ENCODE measurements at places on chromosomes 5 and 9.

DNA sequence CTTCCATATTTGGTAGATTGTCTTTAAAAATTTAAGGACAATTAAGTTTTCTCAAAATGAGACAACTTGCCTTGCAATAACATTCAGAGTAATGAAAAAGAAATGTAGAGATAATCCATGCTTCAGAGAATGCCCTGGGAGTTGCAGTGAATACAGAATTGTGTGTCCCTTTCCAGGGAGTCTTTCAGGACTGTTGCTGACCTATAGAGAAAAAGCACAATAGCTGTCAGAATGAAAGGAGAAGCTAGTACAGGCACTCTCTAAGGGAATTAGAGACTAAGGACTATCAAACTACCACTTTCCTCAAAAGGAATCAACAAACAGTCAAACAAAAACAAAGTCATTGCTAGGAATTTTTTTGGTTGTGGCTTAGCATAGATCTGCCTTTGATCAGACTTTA, 93.0 kb downstream of the CCDC192 start:
- H3K4me3 ChIP-seq = no peak overlapping the region
- H3K27me3 ChIP-seq = no peaks in the 10 kb centered on the region
- no peaks in the 10 kb centered on the region for H3K4me1 ChIP-seq
- H3K27ac ChIP-seq = no peak overlapping the region
- DNase-seq = no peak

DNA sequence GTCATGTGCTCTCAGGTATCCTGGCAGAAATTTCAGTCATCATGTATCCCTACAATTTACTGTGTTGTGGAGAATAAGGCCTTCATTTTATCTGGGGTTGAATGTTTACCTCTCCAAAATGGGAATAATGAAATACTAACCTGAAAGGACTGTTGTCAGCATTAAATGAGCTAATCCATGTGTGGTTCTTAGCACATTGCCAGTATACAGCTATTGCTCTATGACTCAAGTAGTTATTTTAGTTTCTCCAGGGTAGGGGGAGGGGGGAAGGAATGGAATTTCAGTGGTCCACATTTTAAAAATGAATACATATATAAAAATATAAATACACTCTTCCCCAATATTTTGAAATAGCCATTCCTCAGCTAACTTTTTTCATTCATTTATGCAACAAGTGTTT, 3.5 kb downstream of the PAM start:
- no peaks in the 10 kb centered on the region for H3K27me3 ChIP-seq
- H3K4me3 ChIP-seq = no peak overlapping the region
- no peaks in the 10 kb centered on the region for H3K36me3 ChIP-seq
- peaks cover 11% of the 10 kb centered on the region for H3K4me1 ChIP-seq
- no peak for DNase-seq

- no peak for DNase-seq
- no peaks in the 10 kb centered on the region for H3K36me3 ChIP-seq
- H3K27me3 ChIP-seq = no peaks in the 10 kb centered on the region
Measured at GRCh38 chr9:122084026-122084675, 9.0 kb downstream of the TTLL11 start.

GRCh38 chr9:127856729-127857116, 2.3 kb upstream of the ENG start:
- no peaks in the 10 kb centered on the region for H3K36me3 ChIP-seq
- no peaks in the 10 kb centered on the region for H3K27me3 ChIP-seq
- H3K4me3 ChIP-seq = no peak overlapping the region
- H3K27ac ChIP-seq = peak overlapping the region; percentile 88
- DNase-seq = no peak

- no peaks in the 10 kb centered on the region for H3K36me3 ChIP-seq
- no peak overlapping the region for H3K27ac ChIP-seq
- H3K27me3 ChIP-seq = no peaks in the 10 kb centered on the region
- H3K4me1 ChIP-seq = no peaks in the 10 kb centered on the region
Measured at GRCh38 chr5:34609951-34610441, 46.1 kb upstream of the RAI14 start.

DNA sequence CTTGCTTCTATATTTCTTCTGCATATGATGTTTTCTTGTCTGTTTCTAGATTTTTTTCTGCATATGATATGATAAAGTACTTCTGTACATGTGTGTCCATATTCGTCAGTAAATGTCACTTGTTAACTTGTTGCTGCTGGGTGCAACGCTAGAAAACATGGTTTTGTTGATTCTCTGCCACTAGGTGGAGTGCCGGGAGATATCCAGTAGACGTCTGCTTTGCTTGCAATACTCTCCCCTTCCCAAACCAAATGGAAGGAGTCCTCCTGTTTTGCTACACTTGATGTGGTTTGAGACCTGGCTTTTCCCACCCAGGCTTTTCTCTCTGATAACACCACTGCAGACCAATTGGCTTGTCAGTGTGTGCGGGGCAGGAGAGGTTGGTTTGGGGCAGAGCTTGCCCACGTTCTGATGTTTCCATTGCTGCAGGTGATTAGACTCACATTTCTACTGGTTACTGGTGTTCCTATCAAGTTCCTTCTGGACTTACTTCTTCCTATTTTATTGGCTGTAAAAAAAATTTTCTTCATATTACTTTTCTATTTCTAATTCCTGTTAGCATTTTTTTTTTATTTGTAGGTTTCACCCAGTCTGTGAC, 900.0 kb upstream of the CDH10 start:
- DNase-seq = peak; percentile 57
- H3K36me3 ChIP-seq = peaks cover 3% of the 10 kb centered on the region
- H3K27me3 ChIP-seq = no peaks in the 10 kb centered on the region
- H3K4me1 ChIP-seq = no peaks in the 10 kb centered on the region
- H3K27ac ChIP-seq = no peak overlapping the region

DNA sequence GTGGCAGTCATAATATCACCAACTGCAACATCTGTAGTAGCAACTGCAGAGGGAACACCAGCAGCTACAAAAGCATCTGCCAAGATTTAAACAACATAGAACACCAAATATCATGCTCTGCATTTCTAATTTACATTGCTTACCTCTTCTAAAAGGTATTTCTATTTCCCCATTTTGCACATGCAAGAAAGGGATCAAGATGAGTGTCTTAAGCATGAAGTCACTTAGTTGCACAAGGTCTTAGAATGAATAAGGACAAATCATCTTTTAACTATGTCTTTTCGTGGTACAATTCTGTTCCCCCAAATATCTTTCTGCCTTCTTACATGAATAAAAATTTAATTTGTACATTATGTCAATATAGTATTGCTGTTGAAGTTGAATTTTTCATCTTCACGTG, 1746.4 kb downstream of the EFNA5 start:
- DNase-seq = no peak
- H3K27ac ChIP-seq = no peak overlapping the region
- H3K27me3 ChIP-seq = no peaks in the 10 kb centered on the region
- H3K36me3 ChIP-seq = no peaks in the 10 kb centered on the region
- no peaks in the 10 kb centered on the region for H3K4me1 ChIP-seq

- H3K4me3 ChIP-seq = no peak overlapping the region
- no peaks in the 10 kb centered on the region for H3K36me3 ChIP-seq
- H3K27me3 ChIP-seq = no peaks in the 10 kb centered on the region
- H3K4me1 ChIP-seq = no peaks in the 10 kb centered on the region
- no peak overlapping the region for H3K27ac ChIP-seq
Measured at GRCh38 chr9:14485366-14485765, 171.4 kb upstream of the NFIB start.

- H3K27ac ChIP-seq = no peak overlapping the region
- no peak for DNase-seq
Measured at GRCh38 chr5:36576721-36577120, 29.7 kb upstream of the SLC1A3 start.

DNA sequence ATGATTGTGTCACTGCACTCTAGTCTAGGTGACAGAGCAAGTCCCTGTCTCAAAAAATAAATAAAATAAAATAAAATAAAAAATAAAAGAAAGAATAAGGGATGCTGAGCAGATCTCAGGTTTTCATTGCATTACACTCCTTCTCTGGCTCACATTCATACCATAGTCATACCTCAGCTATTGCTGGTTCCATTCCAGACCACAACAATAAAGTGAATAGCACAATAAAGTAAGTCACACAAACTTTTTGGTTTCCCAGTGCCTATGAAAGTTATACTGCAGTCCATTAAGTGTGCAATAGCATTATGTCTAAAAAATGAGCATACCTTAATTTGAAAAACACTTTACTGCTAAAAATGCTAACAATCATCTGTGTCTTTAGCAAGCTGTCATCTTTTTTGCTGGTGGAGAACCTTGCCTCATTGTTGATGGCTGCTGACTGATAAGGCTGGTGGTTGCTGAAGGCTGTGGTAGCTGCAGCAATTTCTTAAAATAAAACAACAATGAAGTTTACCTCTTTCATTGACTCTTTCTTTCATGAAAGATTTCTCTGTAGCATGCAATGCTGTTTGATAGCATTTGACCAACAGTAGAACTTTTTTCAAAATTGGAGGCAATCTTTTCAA, 415.7 kb downstream of the ZNF608 start:
- no peak overlapping the region for H3K4me3 ChIP-seq
- DNase-seq = no peak
- H3K27me3 ChIP-seq = no peaks in the 10 kb centered on the region
- no peaks in the 10 kb centered on the region for H3K36me3 ChIP-seq

GRCh38 chr5:55966284-55966683, 28.5 kb downstream of the IL6ST start:
- H3K4me1 ChIP-seq = no peaks in the 10 kb centered on the region
- no peaks in the 10 kb centered on the region for H3K36me3 ChIP-seq
- H3K4me3 ChIP-seq = no peak overlapping the region
- H3K27me3 ChIP-seq = no peaks in the 10 kb centered on the region
- H3K27ac ChIP-seq = no peak overlapping the region

DNA sequence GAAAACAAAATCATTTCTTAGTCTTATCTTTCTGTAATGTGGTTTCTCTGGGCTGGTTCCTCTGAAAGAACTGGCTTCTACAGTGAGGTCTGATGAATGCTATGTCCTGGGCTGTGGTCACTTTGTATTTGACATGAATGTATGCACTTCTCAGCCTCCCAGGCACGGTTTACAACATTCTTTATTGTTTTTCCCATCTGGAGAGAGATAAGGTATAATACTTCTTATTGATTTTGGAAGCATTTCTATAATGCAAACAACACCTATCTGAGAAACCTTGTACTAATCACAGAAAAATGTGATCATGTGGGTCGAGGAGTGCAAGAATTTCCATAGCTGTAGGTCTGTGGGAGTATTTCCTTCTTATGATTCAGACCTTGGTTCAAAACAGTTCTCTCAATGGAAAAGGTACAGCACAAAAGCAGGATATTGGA, 46.9 kb downstream of the ACTBL2 start:
- no peaks in the 10 kb centered on the region for H3K36me3 ChIP-seq
- no peak overlapping the region for H3K4me3 ChIP-seq
- DNase-seq = no peak
- no peak overlapping the region for H3K27ac ChIP-seq
- no peaks in the 10 kb centered on the region for H3K4me1 ChIP-seq

DNA sequence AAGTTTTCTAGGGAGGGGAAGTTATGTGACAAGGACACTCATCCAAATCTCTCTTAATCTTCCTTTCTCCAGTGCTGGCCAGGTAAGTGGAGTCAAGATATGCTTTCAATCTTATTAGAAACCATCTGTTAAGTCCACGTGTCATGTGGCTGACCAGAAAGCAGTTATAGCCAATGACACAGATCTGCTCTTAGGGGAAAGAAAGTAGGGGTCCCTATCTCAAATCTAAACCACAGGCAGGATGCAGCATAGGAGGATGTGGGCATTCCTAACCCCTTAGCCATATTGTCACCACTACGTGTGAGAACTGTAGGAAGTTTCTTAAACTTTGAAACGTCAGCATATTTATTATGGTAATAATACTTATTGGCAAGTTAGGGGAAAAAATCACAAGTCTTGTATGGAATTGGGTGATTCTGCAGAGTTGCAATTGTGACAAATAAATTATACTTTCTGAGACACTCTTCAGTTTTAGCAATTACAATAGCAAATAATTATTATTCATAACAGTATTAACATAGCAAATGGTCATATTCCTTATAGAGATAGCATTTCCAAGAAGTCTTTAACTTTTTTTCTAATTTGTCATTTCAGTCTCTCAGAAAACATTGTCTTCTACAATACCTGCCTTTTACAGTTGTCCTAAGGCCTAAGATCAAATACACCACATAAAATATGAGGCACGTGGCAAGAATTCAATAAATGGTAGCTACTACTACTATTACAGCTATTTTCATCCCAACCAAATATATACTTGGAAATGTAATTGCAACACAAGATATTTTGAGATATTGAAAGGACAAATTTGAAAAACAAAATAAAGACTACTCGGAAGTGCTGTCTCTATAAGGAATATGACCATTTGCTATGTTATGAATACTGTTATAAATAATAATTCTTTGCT, 236.9 kb downstream of the PDE4D start:
- no peaks in the 10 kb centered on the region for H3K36me3 ChIP-seq
- no peaks in the 10 kb centered on the region for H3K27me3 ChIP-seq
- H3K27ac ChIP-seq = no peak overlapping the region
- no peak for DNase-seq
- no peak overlapping the region for H3K4me3 ChIP-seq

- H3K4me1 ChIP-seq = no peaks in the 10 kb centered on the region
- H3K27me3 ChIP-seq = no peaks in the 10 kb centered on the region
- DNase-seq = no peak
- no peaks in the 10 kb centered on the region for H3K36me3 ChIP-seq
- H3K27ac ChIP-seq = no peak overlapping the region
Measured at GRCh38 chr5:102286476-102286875, 9.6 kb downstream of the SLCO4C1 start.

- DNase-seq = no peak
- H3K36me3 ChIP-seq = no peaks in the 10 kb centered on the region
- peaks cover 3% of the 10 kb centered on the region for H3K4me1 ChIP-seq
- no peaks in the 10 kb centered on the region for H3K27me3 ChIP-seq
- no peak overlapping the region for H3K27ac ChIP-seq
Measured at GRCh38 chr5:39495227-39495626, 70.4 kb upstream of the DAB2 start.

DNA sequence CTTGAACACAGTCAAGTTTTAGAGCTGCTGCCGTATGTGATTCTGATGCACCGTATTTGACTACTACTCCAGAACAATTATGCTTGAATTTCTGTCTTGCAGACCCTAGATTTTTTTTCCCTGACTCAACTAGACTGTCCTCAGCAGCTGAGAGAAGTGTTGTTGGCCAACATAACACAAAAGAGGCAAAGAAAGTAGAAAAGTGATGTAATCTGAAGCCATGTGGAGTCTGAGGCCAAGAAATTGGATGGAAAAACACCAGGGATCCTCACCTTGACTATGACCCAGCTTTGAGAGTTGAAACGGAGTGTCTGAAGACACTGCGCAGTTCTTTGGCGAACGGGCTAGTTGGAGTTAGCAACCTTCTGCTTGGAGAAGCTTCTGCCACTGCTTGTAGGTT, 36.3 kb upstream of the FGF1 start:
- H3K27ac ChIP-seq = no peak overlapping the region
- H3K4me1 ChIP-seq = no peaks in the 10 kb centered on the region
- no peaks in the 10 kb centered on the region for H3K36me3 ChIP-seq
- H3K4me3 ChIP-seq = no peak overlapping the region

GRCh38 chr5:135843571-135844337, 9.3 kb downstream of the SLC25A48 start:
- H3K27me3 ChIP-seq = no peaks in the 10 kb centered on the region
- H3K36me3 ChIP-seq = no peaks in the 10 kb centered on the region
- no peaks in the 10 kb centered on the region for H3K4me1 ChIP-seq

- H3K4me3 ChIP-seq = no peak overlapping the region
- no peak for DNase-seq
- no peaks in the 10 kb centered on the region for H3K36me3 ChIP-seq
- peaks cover 24% of the 10 kb centered on the region for H3K4me1 ChIP-seq
Measured at GRCh38 chr5:75568202-75568601, 43.1 kb upstream of the ANKDD1B start.

Measured in testis (tissue), 5 donors.